RWPE1 (cell line): ENCODE measurements at places on chromosomes 5 and 9.

DNA sequence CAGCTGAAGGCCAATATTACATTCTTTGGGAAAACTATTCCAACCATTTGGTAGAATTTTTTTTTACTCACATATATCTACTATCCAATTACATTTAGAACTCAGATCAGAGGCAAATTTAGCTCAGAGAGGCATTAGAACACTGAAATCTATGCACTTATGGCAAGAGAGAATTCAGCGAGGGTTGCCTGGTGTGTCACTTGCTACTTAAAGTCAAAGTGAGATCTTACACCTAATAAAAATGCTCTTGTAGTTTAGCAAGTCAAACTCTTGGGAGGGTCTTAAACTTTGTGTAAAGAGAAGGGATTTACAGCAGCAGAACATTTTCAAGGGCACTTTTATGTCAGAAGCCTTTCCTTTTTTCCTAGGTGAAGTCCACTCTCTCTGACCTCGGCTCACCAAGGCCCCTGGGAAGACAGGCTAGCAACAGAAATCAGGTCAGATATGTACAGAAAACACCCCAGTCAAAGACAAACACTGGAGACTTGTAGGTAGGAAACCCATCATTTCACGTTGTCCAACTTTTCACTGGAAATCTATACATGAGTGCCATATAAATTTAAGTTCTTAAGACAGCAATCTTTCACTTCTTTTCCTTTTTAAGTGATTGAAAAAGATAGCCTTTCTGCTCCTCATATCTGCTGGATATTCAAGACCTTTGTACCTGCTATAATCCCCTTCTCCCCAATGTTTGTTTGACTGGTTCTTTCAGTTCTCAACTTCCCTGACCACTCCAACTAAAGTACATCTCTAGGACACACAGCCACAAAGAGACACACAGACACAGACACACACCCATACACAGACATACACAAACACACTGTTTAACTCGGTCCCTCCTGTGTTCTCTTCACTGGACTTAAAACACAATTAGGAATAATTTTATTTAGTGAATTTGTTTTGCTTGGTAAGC lies 635.8 kb downstream of the PDE4D start:
- no peak for DNase-seq

DNA sequence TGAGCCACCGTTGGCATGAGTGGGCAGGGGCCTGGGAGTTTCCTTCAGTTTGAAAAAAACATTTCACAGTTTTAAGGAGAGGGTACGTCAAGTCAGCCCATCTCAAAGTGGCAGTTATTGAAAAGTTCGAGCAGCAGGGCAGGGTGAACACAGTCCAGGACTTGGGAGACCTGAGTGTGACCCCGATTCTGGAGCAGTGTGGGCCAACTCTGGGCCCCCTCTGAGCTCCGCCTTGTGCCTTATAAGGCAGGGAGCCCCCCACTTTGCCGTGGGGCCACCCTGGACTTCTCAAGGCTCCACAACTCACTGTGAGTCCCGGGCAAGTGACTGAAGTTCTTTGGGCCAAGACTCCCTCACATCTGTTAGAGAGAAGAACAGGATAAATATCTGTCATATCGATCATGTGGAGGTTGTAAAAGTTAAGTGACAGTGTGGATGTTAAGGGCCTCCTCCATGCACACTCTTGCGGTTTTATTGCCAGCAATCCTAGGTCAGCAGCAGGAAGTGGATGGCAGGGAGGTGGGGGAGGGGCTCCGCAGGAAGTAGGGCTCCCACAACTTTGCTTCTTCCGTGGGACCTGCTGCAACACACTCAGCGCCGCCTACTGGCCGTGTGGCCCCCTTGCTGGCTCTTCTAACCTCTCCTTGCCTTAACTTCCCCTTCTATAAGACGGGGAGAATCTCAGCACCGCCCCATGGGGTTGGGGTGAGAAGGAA lies 38.4 kb downstream of the HRH2 start:
- no peak for DNase-seq

DNA sequence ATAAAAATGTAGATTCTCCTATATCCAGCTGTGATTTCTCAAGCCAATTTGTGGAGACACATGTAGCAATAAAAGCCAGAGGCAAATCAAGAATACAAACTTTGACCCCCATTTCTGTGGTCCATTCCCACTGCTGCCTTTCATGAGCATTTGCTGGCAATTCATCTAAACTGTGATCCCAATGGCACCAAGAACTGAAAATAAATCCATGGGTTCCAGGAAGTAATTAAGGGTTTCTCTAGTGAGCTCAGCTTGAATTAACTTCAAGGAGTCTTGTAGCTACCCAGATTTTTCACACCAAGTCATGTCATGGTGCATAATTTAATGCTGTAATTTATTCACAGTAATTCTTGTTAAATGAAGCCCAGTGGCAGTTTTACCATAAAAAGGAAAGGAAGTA lies 145.0 kb upstream of the SMC2 start:
- DNase-seq, result no peak

GRCh38 chr5:151234476-151235238 lies 10.8 kb upstream of the CCDC69 start:
- no peak for DNase-seq

GRCh38 chr5:1885868-1886845 lies 3.4 kb upstream of the IRX4 start:
- DNase-seq, result peak; percentile 31

- no peak for DNase-seq
Measured at GRCh38 chr9:72579880-72580550, 58.6 kb downstream of the TMC1 start.

- no peak for DNase-seq
Measured at GRCh38 chr9:84513979-84514378, 155.6 kb upstream of the NTRK2 start.

DNA sequence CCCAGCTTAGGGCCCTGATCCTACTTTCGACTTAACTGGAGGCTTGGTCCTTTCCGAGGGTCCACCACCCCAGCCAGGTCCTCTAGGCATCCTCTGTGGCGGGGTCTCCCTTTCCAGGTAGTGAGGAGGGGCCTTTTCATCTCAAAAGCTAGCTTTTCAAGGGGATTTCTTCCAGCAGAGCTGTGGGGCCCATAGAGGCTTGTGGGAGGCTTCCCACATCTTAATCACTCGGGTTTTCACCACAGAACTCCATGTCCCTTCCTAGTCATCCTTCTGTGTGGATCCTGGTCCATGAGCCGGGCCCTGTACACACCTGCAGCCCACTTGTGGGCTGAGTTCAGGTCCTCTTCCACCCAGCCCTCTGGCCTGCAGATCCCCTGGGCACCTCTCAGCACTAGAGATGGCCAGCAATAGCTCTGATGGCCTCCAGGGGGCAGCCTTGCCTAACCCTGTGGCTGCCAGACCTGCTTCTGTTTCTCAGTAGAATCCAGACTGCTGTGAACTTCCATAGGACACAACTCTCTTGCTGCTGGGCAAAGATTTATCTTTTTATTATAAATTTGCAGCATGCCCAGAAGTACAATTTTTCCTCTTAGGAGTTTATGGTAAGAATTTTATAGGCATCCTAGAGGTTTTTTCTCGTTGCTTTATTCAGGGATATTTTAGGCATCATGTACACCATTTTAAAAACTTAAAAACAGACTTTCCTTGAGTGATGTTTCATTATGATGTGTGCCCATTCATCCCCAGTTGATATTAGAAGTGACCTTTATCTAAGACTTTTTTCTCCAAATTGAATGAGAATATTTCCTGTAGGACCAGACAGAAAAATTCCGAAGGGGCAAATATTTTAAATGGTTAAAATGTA lies 208.9 kb downstream of the TRIO start:
- DNase-seq, result peak; percentile 68

DNA sequence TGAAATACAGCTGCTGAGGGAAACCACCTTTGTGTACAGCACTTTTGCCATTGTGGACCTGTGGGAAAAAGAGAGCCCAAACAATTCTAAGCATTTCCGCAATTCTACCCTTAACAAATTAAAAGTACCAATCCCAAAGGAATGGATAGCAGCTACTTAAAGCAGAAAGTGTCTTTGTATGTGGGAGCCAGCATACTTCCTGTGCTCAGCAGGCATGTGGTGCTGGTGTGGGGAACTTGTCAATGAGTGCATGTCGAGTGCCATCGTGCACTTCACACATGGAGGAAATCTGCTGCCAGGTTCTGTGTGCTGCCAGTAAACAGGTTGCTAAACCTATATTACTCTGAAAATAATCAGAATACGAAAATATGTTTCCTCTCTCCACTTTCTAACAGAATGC lies 399.0 kb downstream of the LRRC70 start:
- DNase-seq, result no peak

DNA sequence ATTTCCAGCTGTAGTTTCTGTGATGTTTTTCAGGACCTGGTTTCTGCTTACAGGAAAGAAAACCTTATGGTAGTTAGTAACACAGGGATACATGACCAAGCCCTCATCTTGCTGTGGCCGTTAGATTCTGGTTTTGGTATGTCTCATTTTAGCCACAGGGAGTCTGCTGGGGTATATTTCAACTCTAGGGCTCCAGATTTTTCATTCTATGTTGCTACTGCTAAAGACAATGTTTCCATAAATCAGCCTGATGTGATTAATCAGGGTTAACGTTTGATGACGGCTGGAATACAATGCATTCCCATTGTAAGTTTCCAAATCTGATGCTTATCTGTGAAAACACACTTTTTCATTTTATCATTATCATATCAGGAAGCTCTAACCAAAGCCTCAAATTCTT lies 48.2 kb downstream of the P4HA2 start:
- no peak for DNase-seq

GRCh38 chr9:3647652-3648051 lies 121.9 kb upstream of the RFX3 start:
- no peak for DNase-seq

- DNase-seq, result no peak
Measured at GRCh38 chr9:26677965-26678706, 214.5 kb downstream of the CAAP1 start.

- peak; percentile 15 for DNase-seq
Measured at GRCh38 chr9:83992407-83992806, 11.8 kb downstream of the RMI1 start.

- no peak for DNase-seq
Measured at GRCh38 chr9:137715321-137715720, 96.5 kb downstream of the EHMT1 start.

- DNase-seq, result no peak
Measured at GRCh38 chr5:35338157-35338453, 107.8 kb upstream of the PRLR start.

DNA sequence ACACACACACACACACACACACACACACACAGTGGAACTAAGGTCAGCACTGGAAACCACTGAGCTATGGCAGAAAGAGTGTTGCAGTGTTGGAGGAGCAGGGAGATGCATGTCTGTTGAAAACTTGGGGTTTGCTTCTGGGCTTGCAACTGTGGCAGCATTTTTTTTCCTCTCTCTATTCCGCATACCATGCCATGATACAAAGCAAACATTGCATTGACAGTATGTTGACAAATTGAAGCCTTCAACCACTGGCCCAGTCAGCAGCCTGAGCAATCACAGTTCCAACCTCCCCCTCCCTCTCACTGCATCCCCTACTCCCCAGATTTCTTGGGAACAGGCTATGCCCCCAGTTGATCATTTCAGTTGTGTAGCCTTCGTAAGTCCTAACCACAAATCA lies 478.1 kb upstream of the WWC1 start:
- no peak for DNase-seq

DNA sequence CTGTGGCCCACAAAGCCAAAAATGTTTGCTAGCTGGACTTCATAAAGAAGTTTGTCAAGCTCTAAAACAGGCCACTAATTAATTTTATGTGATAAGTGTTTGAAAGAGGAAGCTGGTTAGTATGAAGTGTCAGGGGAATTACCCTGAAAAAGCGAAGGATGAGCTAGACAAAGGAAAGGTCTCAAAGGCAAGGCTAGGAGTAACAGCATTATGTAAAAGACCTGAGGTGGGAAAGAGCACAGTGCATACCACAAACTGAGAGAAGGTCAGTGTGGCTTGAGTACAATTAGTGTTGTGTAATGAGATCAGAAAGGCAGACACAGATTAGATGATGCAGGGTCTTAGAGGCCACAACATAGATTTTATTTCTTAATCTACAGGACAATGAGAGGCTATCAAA lies 29.6 kb downstream of the RC3H2 start:
- no peak for DNase-seq

DNA sequence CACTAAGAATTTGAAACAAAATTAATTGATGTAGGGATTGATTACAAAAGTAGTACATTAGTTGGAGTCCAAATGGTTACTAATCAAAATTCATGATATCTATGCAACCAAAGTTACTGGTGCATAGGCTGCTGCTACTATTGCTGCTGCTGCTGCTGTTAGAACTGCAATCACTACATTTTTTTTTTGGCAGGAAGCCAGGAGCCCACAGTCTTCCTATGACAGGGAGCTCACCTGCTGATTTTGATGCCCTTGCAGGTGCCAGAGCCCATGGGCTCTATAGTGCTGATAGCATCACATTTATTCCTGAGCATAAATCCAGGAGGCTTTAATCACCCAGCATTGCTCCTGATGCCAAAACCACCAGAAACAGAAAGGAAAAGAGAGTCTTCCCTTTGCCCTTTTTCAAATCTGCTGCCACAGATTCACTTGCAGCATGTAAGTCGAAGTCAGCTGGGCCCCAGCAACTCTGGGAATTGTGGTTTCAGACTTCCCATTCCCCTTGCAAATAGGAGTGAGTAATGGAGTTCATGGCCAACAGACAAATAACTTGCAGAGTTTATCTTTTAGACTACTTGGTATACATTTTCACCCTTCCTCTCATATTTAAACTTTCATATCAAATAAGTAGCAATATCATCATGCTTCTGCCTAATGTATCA lies 17.6 kb downstream of the SLCO6A1 start:
- DNase-seq, result no peak

- no peak for DNase-seq
Measured at GRCh38 chr5:128965638-128966302, 482 bp downstream of the SLC27A6 start.

DNA sequence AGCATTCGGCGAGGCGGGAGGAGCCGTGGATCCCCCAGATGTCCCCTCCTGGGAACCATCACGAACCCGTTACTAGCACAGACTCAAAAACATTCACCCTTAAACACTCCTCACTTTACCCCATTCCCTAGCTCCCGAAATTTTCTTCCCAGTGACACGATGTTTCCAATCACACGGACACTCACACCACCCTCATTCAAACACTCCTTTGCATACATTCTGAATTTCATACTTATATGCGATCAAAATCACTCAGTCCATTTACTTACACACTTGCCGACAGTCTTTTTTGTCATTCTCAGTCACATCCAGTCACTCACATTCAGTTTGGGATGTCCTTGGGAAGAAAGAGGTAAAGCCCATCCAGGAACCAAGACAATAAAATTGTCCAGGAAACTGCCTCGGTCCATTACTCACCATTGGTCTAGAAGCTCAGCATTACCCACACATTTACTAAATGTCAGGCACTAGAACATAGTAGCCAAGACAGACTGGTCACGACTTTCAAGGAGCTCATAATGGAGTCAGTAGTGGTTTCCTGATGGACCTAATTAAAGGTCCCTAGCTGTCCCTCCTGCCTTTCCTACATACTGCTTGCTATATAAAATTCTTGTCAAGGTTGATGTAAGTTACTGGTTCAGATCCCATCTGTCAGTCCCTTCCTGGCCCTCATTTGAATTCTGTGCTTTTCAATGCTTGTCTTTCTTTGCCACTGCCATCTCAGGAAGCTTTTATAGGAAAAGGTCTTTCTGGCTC lies 574 bp downstream of the SLC35A4 start:
- peak; percentile 26 for DNase-seq

GRCh38 chr5:71955723-71956122 lies 151.6 kb upstream of the MAP1B start:
- DNase-seq, result peak; percentile 70
